ENCODE measurements at places on chromosomes 5 and 9.

DNA sequence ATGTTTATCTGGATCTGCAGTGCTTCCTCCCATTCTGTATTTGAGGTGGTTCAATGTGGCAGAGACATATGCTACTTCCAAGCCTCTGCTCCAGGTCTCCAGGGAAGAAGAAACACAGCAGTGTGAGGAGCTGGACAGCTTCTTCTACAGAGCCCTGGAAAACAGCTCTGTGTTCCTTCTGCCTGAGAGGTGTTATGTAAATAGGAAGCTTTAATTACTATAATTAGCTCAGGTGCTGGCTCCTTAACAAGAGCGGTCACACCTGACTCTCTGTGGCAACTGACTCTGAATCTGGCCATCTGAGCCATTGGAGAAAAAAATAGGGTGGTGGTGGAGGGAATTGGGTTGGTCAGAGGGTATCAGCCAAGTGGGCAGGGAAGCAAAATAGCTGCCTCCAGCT lies 332.4 kb upstream of the BRINP1 start:
- no peak for DNase-seq

DNA sequence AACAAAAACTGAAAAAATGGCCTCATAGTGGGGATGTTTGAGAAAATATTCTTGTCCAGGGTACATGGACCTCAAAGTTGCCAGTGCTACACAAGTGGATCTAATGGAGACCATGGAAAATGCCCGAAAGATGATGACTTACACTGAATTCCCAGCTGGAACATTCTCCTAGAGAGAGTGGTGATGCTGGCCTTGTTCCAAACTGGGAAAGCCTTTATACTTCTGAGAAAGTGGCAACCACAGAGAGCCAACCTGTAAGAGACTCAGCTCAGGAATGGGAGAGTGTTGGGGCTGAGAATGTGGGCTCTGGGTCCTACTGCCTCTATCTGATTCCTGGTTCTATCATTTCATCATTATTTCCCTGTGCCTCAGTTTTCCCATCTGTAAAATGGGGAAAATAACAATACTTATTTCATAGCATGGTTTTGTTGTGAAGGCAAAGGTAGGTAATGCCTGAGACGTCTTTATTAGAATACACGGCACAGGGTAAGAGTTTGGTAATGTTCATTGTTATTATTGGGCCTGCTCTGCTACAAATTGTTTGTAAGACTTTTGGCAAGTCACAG lies 229.0 kb upstream of the PANK3 start:
- DNase-seq: no peak

- DNase-seq: no peak
Observed at GRCh38 chr9:83520292-83520691, 17.9 kb downstream of the FRMD3 start.

DNA sequence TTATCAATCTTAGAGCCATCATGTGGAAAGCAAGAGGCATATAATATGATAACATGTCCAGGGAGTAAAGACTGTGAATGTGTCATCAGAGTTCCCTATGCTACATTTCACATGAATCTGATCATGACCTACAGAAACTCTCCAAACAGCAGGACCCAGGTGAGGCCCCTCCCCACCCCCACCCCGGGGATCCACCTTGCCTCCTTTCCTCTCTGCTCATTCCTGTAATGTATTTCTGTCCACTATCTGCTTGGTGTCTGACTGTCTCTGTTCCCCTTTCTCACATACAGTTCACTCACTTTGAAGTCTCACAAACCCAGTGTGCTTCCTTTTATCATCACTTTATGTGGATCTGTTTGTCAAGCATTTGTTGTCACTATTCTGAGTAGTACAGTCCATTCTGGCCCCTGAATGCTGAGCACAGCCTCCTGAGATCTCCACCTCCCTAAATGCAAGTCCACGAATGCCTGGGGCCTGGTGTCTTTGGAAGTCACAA lies 76.4 kb upstream of the SMARCA2 start:
- DNase-seq: no peak

DNA sequence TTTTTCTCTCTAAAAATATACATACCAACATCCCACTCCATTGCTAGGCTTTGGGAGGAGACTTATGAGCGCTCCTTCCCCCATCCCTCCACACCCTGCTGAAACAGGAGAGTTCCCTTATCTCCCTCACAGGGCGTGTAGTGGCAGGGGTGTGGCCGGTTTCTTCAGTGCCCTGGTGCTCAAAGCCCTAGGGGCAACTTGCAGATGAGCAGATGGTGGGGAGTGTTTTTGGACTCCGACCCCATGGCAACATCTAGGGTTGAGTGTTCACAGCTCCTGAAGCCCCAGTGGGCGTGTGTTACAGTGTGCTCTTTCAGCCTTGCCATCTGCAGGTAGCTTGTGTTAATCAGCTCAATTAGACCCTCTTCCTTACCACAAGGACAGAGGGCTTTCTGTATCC lies 409.5 kb downstream of the MAT2B start:
- DNase-seq: no peak

DNA sequence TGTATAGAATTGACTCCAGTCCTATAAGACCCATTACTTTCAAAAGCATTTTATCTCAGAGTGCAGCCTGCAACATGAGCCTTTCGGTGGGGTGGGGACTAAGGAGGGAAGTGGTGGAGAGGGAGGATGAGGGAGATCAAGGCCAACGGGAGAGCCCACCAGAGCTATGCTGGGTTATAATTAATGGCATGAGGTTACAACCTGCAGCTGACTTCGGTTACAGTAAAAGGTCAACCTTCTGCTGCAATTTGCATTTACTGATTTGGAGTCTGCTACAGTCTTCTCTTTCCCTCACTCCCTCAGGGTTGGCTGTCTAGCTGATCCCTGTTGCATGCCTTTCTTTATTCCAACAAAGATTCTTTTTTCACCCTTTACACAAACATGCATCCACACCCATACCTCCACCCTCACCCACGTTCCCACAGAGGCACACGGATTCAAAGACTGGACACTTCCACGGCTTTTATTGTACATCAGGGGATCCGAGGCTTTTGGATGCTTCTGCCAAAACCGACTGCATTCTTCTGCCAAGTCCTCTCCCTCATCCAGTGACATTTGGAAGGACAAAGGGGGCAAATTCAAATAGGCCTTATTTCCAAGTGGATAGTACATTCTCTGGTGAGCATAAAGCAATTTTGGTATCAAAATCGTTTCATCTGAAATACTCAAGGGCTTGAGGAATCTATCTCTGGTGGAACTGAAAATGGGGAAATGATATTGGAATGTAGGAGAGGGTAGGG lies 381.2 kb downstream of the NFIB start:
- no peak for DNase-seq

- no peak for DNase-seq
Observed at GRCh38 chr5:175123542-175123941, 320.4 kb downstream of the DRD1 start.

GRCh38 chr5:17187011-17187785 lies 30.2 kb upstream of the BASP1 start:
- DNase-seq: no peak

- DNase-seq: no peak
Observed at GRCh38 chr5:142807372-142807911, 37.3 kb downstream of the ARHGAP26 start.

- DNase-seq: no peak
Observed at GRCh38 chr5:43041669-43042175, 1.6 kb upstream of the ANXA2R start.

DNA sequence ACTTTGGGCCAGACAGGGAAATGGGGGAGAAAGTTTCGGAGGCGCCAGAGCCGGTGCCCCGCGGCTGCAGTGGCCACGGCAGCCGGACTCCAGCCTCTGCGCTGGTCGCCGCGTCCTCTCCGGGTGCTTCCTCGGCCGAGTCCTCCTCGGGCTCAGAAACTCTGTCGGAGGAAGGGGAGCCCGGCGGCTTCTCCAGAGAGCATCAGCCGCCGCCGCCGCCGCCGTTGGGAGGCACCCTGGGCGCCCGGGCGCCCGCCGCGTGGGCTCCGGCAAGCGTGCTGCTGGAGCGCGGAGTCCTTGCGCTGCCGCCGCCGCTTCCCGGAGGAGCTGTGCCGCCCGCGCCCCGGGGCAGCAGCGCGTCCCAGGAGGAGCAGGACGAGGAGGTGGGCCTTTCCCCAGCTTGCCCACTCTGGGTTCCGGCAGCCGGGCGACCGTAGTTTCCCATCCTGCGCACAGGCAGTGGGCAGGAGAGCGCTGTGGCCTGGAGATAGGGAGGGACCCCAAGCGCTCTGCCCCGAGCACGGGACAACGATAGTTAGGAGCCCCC lies 516 bp downstream of the MAST4 start:
- DNase-seq: peak; percentile 28

DNA sequence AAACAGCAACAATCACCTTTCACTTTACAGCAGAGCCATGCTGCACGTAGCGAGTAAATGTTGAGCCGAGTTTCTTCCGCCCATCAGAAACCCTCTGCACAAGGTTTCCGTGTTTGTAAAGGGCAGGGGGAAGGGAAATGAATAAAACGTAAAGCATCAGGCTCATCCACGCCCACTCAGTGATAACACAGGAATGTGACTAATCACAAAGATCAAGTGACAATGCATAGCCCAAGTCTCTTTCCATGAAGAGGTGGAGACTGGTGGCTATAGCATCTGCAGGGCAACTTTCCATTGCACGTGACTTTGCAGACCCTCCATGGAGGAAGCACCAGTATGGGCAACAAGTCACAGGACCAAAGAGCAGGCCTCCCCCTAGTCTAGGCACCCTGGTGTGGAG lies 56.6 kb downstream of the CAMSAP1 start:
- DNase-seq: no peak

DNA sequence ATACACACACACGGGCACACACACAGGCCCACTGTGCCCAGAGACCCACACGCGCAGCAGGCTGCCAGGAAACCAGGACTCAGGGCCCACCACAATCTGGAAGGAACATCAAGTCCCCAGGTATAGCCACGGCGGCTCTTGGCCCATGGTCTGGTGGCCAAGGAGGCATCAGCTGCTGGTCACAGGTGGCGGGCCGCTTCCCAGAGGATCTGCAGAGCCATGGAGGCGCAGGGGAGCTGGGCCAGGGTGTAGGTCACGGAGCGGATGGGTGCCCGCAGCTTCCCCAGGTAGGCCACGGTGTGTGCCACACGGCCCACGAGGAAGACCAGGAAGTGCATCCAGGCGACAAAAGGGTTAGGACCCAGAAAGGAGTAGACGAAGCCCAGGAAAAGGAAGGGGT lies 13.4 kb downstream of the PTGES start:
- no peak for DNase-seq

DNA sequence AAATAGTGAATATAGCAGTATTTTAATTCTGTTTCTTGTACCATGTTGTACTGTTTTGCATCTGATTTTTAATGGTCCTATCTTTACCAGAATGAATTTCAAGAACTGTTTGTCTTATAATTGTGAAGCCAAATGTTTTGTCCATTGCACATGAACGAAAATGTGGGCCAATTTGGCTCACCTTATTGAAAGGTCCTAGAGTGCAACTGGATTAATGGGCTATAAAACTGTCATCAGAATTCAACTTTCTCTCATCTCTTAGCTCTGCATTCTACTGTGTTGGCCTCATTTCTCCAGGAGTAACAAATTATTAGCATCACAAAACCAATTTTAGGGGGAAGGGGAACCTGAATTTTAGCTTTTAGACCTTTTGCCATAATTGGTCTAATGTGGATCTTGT lies 179.4 kb upstream of the NUDT12 start:
- no peak for DNase-seq

DNA sequence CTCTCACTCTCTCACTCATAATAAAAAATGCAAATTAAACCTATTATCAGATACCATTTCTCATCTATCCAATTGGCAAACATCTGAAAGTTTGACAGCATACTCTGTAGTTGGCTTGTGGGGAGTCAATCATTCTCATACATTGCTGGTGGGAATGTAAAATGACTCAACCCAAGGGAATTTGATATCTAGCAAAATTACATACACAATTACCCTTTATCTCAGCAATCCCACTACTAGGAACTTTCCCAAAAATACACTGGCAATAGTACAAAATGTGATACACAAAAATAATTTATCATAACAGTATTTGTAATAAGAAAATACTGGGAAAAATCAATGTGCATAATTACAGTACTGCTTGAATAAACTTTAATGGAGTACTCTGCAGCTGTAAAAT lies 731.3 kb downstream of the DTWD2 start:
- no peak for DNase-seq

DNA sequence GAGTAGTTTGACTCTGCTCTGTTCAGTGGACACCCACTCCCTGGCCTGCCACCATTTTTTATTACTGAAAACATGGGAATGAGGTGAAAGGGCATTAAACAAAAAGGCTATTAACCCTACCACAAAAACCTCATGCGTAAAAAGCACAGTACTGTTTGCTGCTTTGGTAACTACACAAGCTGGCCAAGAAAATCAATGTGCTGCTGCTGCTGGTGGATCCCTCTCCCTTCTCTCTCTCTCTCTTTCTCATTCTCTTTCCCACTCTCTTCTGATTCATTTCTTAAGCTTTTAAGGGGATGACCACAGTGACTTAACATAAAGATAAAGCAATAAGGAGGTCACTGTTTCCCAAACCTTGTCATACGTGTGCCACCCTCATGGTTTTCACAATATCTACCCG lies 183.2 kb upstream of the TBC1D2 start:
- no peak for DNase-seq

DNA sequence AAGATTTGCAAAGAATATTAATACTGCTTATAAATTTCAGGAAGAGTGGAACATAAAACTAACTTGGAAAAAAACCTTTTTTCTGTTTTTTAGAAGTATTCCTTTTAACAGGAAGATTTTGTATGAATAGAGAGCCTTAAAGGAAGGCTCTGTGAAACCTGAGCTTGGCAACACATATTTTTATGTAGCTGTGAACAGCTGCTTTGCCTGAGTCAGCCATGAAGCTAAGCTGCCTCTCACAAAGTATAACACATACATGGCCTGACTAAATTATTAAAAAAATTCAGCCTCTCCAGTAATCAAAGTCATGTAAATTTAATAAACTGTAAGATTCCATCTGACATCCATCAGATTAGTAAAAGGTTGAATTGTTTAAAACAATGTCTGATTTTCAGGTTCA lies 547.5 kb downstream of the ELAVL2 start:
- no peak for DNase-seq

- DNase-seq: no peak
Observed at GRCh38 chr9:93119703-93119952, 14.4 kb downstream of the NINJ1 start.

DNA sequence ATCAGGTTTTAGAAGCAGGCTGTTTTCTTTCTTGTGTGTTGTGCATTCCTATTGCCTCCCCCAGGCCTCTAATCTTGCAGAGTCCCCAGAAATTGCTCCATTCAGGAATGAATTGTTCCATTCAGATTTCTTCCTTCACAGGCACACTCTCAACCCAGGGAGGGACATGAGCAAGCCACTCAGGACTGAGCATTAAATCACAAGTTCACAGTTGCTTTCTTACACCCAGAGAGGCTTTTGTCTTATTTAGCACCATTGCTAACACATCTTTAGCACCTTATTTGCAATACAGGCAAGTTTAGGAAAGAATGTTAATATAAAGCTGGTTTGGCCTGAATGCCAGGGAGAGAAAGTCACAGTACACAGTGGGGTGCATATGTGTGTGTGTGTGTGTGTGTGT lies 221.4 kb downstream of the RAB3C start:
- no peak for DNase-seq

GRCh38 chr5:33035851-33036527 lies 324.9 kb downstream of the NPR3 start:
- DNase-seq: no peak

GRCh38 chr9:102507044-102507687 lies 488.0 kb upstream of the CYLC2 start:
- DNase-seq: no peak

All from activated naive CD4-positive, alpha-beta T cell treated with anti-CD3 and anti-CD28 coated beads, Interleukin-2, amount 50 U/mL, for 72 hours (primary cell).